ENCODE measurements at places on chromosomes 11 and 22.

- no peak for DNase-seq
Measured at GRCh38 chr22:24176630-24177029, 4.7 kb upstream of the SUSD2 start.

DNA sequence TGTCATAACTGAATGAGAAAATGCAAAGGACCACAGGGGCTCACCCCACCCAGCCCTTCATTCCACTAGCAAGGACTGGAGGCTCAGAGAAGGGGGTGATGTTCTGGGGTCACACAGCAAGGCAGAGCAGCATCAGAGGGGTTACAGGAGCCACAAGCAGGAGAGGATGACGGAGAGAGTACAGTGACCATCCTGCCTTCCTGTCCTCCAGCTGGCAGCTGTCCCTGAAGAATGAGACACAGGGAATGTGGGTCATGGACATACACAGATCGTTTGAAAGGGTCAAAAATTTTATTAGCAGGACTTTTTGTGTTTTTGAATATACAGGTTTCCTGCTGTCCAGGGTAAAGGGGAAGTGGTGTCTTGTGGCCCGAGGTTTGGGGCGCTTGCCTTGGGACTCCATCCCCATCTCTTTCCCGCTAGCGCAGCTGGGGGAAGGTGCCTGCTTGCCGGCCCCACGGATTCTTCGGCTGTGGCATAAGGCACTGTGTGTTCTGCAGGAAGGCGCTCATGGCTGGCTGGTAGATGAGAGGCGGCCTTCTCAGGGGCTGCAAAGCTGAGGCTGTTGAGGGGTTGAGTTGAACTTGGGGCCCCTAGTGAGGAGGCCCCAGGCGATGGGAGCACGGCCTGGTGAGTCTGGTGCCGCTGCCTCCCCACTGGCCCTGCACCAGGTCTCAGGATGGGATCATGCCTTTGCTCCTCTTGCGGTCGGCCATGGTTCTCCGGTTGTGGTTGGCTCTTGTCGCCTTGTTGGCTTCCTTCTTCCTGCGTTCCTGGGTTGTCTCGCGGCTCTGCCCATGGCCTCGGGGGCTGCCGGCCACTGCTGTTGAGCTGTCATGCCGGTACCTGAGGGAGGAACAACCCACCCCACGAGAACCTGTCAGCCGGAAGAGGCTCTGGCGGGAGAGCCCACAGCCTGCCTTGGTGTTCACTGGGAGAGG, 21.4 kb downstream of the UQCR10 start:
- DNase-seq: no peak

- no peak for DNase-seq
Measured at GRCh38 chr11:130606178-130606577, 157.7 kb downstream of the ADAMTS15 start.

DNA sequence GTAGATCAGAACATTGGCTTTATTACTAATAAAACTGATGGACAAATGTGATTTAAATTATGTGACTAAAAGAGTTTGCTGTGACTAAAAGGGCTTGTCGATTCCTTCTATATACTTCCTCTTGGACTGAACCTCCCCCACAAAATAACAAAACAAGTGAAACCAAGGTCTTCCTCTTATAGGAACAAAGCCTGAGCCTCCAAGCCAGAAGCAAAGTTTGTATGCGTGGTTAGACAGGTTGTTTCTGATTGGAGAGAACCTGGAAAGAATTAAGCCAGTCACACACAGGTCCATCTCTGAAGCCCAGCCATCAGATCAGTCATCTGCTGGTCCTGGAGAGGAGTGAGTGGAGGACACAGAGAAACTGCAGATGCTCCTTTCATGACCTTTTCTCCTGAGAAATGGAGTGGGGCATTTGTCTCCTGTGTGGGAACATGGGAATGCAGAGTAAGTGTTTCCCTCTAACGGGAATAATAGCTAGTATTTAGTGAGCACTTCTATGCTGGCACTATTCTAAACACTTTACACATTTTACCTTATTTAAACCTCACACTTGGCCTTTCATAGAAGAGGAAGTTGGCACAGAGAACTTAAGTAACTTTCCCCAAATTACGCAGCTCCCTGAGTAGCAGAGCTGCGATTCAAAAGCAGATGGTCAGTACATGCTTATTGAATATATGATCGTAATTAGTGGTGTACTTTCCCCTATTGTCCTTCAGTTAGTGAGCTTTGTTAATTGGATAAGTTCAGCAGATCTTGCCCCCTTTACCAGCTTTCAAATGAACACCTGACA, 77.1 kb downstream of the UVRAG start:
- no peak for DNase-seq

DNA sequence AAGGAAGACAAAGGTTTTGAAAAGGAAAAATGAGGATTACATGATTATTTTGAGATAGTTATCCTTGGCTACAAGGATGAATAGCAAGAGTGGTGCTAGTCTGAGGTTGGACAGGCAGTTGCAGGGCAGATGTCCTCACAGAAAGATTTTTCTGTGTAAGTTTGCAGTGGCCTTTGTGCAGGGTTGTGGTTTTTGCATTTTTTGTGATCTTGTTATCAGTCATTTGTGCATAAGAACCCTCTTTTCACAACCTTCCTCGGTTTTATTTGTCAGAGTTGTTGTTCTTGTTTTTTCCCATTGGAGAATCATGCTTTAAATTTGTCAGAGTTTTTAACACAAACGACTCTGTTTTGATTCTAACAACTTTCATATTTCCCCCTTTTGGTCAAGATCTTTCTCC, 1.4 kb downstream of the CCDC134 start:
- DNase-seq: no peak

DNA sequence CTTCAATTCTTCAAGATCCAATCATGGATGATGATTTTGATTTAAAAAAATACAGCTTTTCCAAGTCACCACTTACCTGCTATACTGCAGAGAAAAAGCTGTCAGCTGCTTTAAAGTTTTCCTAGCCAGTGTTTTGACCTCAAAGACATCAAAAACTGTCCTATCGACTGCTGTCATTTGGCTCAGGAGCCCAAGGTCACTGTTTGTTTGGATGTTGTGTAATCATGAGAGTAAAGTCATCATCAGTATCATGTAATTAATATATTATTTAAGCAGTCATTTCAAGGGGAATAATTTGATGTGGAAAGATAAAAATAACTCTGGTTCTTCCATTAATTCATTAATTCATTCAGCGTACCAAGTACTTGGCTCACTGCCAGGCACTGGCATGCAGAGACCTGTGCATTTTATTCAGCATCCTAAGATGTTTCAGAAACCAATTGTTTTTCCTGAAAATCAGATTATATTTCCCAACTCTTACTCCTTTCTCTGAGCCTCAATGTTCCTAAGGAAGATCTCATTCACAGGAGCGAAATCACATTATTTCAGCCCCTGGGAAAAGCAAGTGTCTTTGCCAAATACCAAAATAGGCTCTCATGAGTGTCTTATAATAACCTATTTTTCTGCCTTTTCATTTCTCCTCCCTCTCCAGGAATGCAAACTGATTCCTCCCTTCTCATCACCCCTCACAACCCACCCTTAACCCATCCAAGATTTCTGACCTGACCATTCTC, 59.9 kb downstream of the SLC1A2 start:
- DNase-seq: no peak

- DNase-seq: no peak
Measured at GRCh38 chr11:15839061-15839460, 517.3 kb downstream of the SOX6 start.

DNA sequence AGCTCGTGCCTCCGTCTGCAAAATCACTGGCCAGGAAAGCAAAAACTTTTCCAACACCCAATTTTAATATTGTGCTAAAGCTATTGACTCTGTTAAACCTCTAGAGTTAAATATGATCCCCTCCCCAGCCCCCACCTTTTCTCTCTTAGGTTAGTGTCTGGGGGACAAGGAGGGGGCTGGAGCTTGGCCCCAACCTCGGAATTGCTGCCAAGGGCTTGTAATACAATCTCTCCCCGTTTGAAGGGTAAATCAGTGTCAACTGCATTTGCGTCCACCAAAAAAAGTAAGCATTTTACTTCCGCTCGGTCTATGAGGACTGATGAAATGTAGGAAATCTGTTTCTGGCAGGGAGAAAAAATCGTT, at the start of gene GAS2:
Gene GAS2, plus strand, starts transcription at position 287 of the 363 bp plus-strand sequence. CDS start 8,259 bp downstream, outside the sequence.
- DNase-seq: peak; percentile 55

- no peak for DNase-seq
Measured at GRCh38 chr22:43627485-43628213, 184.5 kb downstream of the EFCAB6 start.

- no peak for DNase-seq
Measured at GRCh38 chr11:122697636-122698167, 42.2 kb downstream of the UBASH3B start.

DNA sequence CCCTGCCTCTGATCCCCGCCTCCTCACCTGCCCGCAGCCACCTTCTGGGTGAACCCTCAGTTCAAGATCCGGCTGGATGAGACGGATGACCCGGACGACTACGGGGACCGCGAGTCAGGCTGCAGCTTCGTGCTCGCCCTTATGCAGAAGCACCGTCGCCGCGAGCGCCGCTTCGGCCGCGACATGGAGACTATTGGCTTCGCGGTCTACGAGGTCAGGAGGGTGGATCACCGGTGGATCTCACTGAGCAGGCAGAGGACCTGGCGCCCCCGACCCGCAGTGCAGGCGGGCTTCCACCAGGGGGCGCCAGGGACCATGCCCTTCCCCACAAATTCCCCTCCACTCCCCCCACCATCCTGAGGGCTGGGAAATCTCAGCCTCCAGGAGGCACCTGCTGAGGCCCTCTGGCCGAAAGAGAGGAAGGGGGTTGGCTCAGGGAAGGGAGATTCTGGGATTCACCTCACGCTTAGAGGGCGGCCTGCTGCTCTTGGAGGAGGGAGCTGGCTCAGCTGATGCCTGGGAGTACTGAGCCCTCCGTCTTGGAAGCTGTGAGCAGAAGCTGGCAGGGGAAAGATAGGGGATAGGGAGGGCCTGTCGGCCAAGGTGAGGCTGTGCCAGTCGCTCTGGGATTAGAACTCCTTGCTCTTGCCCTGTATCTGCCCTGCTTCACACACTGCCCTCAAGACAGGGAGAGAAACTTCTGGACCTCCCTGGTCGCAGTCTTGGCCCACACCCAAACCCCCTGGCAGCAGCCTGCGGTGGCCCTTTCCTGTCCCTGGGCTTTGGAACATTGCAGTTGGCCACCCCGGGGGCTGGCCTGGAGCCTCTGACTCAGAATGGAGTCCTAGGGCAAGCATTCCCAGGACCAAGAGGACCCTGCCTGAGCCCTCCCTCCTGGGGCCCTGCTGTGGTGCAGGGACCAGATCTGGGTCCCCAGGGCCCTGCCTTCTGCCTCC, 23.2 kb downstream of the CAPN1 start:
- peak; percentile 34 for DNase-seq

GRCh38 chr11:88590361-88590760, 252.8 kb upstream of the CTSC start:
- no peak for DNase-seq

GRCh38 chr22:48869161-48869560, 958.5 kb downstream of the BRD1 start:
- DNase-seq: no peak

GRCh38 chr11:19232910-19233503, 7.7 kb downstream of the E2F8 start:
- no peak for DNase-seq

DNA sequence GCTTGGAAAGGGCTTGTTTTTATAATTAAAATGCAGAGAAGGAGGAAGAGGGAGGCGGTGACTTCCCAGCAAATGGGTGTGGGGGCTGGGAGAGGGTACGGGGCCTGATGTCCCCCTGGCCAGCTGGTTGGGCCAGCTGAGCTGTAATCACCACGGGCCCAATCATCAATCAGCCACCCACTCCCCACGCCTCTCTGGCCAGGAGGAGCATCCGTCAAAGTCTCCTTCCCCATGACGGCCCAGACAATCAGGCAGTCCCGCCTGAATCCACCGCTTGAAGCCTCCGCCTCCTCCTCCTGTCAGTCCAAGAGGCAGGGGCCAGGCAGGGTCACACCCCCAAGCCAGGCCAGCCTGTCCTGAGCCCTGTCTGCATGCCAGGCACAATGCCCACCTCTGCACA, 13.3 kb upstream of the CABP7 start:
- peak; percentile 40 for DNase-seq

GRCh38 chr11:72789493-72790131, 4.2 kb downstream of the STARD10 start:
- DNase-seq: no peak

GRCh38 chr22:48837341-48837935, 990.2 kb downstream of the BRD1 start:
- no peak for DNase-seq

GRCh38 chr11:16356761-16357393, 531 bp upstream of the SOX6 start:
- no peak for DNase-seq

DNA sequence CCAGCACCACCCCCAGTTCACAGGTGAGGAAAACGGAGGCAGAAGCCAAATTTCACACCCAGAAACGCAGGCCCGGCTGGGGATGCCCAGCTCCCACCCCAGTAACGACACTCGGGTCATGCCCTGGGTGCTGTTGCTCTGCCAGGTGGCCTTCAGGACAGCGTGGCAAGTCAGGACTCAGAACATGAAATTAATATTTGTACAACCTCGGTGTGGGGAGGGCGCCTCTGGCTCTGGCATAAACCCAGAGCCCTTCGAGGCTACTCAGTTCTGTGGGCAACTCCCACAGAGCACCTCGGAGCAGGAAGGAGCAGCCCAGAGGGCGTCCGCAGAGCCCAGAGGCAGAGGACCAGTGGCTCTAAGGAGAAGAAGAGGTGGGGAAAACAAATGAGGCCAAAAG, 71.6 kb downstream of the CELSR1 start:
- DNase-seq: no peak

GRCh38 chr11:75719340-75720239, 2.0 kb downstream of the MOGAT2 start:
- DNase-seq: no peak

DNA sequence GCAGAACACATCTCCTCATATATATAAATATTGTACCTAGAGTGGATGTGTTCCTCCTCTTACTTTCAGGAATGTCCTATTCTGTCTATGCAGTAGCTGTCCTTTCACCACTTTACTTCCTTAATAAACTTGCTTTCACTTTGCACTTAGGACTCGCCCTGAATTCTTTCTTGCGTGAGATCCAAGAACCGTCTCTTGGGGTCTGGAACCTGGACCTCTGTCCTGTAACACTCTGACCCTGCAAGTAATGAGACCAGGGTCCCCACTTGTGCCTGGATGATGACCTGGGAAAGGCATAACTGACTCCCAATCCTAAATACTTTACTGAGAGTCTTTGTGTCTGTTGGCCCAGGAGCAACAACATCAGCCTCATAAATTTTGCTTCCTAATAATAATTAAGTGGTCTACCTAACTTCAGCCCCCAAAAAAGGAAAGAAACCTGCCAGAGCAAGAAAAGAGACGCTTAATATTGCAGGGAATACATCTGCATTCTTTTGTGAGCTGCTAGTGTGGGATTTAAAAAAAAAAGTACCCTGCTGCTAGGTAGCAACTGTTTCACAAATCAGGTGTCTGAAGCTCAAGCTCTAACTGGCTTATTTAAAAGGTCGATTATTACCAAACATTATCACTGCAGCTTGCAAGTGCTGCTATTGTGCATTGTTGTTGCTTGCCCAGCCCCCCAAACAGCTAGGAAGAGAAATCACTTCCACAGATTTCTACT, 69.3 kb downstream of the FAM168A start:
- DNase-seq: no peak

GRCh38 chr11:130622141-130622542, 173.7 kb downstream of the ADAMTS15 start:
- no peak for DNase-seq

- DNase-seq: no peak
Measured at GRCh38 chr11:11731311-11732083, 109.7 kb upstream of the GALNT18 start.

GRCh38 chr11:9660886-9661285, 3.0 kb upstream of the SWAP70 start:
- DNase-seq: no peak

Data from NCI-H2081 (cell line).